ENCODE measurements at places on chromosomes 13 and 19.
A peak's percentile ranks its signal among the peaks of the same experiment; 100 is the strongest.

DNA sequence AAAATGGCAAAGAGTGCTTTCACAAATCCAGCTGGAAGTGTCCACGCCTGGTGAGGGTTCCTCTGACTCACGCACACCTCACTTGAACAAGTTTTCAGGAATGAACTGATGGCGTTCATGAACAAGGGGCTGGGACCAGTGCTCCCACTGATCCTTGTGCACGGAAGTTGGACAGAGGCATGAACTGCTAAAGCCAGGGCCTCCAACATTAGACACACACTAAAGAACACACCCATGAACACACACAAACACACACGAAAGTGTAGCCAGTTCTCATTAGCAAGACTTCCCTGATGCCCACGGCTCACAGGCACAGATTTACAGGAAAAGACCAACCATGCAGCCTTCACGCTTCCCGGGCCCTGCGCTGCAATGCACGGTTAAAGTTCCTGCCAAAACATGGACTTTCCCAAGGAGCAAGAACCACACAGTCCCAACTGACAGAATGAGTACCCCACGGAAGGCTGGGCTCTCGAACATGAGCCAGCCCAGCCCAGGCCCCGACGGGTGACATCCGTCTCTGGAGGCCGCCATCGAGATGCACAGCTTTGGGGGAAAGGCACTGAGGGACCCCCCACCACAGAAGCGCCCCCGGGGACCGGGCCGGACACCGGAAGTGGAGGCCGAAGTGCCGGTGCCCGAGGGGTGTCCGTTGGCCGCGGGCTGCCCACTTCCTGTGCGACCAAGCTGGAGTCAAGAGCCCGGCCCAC is 808 bp downstream of the DNMT1 start:
- no peak for DNase-seq

GRCh38 chr13:45492538-45492937 is 27.8 kb downstream of the COG3 start:
- DNase-seq = no peak

DNA sequence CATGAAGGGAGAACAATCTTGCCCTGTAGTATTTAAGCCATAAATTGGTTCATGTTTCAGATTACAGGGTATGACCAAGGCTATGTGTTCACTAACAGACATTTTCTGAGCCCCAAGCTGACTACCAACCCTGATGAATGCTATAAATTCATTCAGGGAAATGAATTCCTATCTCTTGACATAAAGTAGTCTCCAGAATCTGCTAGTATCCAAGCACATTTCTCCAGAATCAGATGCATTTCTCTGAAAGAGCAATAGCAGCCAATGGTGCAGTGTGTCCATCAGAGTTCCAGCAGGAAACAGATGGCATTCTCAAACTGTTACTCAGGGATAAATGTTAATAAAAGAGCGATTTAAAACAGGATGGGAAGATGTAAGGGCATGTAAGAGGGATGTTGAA is 226.4 kb downstream of the COG6 start:
- DNase-seq = no peak

- DNase-seq = no peak
Measured at GRCh38 chr13:79936368-79937136, 404.4 kb downstream of the SPRY2 start.

DNA sequence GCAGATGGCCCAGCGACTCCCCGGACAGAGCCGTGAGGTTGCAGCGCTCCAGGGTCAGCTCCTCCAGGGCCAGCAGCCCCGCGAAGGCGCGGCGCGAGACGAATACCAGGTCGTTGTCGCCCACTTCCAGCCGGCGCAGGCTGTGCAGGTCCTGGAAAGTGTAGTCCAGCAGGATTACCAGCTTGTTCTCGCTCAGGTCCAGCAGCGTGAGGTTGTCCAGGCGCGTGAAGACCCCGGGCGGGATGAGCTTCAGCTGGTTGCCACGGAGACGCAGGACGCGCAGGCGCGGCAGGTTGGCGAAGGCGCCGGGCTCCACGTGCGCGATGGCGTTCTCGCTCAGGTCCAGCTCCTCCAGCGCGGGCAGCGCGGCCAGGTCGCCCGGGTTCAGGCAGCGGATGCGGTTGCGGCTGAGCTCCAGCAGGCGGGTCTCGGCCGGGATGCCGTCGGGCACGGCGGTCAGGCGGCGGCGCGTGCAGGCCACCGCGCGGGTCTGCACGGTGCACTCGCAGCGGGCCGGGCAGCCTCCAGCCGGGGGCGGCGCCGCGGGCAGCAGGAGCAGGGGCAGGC is 9.3 kb upstream of the PEAK3 start:
- no peak for DNase-seq

- DNase-seq = peak; percentile 43
Measured at GRCh38 chr19:35718345-35719041, 690 bp downstream of the KMT2B start.

- DNase-seq = no peak
Measured at GRCh38 chr19:29779921-29780320, 31.9 kb upstream of the CCNE1 start.

- DNase-seq = no peak
Measured at GRCh38 chr13:83498481-83499190, 383.6 kb downstream of the SLITRK1 start.

GRCh38 chr19:10374931-10375330 is 5.4 kb downstream of the TYK2 start:
- DNase-seq = no peak

GRCh38 chr13:25249001-25249543 is 38.2 kb downstream of the MTMR6 start:
- no peak for DNase-seq

GRCh38 chr19:43439032-43439708 is 24.5 kb downstream of the TEX101 start:
- DNase-seq = peak; percentile 80

GRCh38 chr13:65964672-65965071 is 1265.5 kb downstream of the PCDH9 start:
- no peak for DNase-seq

DNA sequence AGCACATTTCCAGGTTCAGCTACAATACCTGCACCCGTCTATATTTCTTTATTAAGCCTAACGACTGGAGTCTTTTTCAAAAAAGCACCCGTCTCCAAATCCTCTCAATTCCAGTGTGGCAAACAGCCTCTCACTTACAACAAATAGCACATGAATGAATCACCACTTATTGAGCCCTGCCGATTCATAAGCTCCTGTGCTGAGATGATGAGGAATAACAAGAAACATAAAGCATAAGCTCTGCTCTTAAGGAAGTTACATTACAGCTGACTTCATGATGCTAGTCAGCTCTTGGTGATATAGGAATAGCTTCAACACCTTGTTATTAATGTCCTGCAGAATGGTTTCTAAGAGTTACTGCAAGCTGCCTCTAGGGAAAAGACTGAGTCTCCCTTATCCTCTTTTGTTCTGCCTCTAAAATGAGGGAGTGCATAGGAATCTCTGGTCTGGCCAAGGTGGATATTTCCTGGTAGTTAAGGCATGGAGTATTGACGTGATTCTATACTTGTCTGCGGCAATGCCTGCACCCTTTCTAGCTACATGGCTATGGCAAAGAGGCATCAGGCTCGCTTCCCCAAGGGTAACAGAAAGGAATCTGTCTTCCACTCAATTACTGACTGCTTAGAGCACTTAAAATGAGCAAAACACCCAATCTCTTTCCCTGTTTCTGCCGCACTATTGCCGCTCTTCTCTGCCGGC is 195.7 kb downstream of the KLF12 start:
- DNase-seq = no peak

- DNase-seq = no peak
Measured at GRCh38 chr13:94232161-94232950, 247.1 kb downstream of the DCT start.

- DNase-seq = no peak
Measured at GRCh38 chr13:90375851-90376250, 971.6 kb upstream of the MIR17HG start.

Data from CD8-positive, alpha-beta memory T cell (primary cell).